IPS-NIHi11 (cell line): ENCODE measurements at places on chromosomes 13 and 19.

DNA sequence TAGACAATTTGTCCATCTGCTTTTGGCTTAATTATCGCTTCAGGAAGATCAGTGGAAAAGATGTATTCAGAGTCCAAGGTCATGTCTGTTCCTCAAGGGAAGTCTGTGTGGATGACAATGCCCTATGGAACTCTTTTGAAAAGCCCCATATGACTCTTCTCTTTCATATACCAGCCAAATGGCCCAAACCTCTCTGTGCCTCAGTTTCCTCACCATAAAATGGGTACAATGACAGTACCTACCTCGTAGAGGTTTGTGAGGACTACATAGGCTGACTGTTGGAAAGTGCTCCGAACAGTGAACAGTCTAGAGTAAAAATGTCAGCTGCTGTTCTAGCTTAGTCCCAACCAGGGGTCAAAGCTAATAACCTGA, 104.6 kb downstream of the COL4A2 start:
- DNase-seq: no peak

DNA sequence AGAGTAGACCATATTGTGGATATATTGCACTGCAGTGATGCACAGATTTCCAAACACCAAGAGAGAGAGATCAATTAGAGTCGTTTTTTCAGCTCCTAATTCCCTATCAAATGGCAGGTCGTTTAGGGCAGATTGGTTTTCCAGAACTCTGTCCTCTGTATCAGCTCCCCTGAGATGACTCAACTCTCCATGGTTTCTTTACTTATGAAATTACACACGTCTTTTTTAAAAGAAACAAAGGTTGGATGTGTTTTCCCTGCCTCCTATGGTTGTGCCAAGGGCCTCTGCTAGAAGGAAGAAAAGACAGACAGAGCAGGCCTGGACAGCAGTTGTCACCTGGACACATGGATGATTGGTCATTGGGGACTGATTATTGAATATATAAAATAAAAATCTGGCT, 478.1 kb upstream of the NBEA start:
- no peak for DNase-seq

- DNase-seq: peak; percentile 85
These were observed 7.4 kb upstream of the IGFL1 start for GRCh38 chr19:46221981-46222610.

- no peak for DNase-seq
These were observed 110.9 kb downstream of the SACS start for GRCh38 chr13:23322353-23323336.

DNA sequence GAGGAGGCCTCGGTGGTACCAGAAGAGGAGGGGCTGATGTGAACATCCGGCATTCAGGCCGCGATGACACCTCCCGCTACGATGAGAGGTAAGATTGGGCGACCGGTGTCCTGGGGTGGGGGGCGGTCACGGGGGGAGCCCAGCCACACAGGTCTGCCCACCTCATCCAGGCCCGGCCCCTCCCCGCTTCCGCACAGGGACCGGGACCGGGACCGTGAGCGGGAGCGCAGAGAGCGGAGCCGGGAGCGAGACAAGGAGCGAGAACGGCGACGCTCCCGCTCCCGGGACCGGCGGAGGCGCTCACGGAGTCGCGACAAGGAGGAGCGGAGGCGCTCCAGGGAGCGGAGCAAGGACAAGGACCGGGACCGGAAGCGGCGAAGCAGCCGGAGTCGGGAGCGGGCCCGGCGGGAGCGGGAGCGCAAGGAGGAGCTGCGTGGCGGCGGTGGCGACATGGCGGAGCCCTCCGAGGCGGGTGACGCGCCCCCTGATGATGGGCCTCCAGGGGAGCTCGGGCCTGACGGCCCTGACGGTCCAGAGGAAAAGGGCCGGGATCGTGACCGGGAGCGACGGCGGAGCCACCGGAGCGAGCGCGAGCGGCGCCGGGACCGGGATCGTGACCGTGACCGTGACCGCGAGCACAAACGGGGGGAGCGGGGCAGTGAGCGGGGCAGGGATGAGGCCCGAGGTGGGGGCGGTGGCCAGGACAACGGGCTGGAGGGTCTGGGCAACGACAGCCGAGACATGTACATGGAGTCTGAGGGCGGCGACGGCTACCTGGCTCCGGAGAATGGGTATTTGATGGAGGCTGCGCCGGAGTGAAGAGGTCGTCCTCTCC, 6.3 kb upstream of the LIN7B start:
- no peak for DNase-seq
